ENCODE measurements at places on chromosomes 3 and 15. TPM values are rescaled to one million over a fixed set of nuclear protein-coding genes. Genes with fewer than 3 reads are reported as not detected.

- DNase-seq, result no peak
Measured at GRCh38 chr15:60212536-60212935, 185.2 kb downstream of the ANXA2 start.

DNA sequence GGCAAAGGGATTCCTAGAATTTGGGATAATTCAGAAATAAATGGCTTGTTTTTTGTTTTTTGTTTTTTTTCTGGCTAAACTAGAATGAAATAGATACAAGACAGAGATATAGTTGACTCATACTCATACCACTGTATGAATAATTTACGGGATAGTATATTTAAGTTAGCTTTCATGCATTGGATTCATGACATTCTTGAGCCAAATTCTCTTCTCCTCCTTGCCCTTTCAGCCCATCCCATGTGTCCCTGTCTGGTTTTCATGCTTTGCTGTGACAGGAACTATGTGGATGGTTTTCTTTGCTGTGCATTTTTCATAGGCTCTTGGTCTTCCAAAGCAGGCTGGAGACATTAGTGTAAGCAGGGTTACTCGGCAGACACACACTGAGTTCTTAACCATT is 66.6 kb upstream of the UMPS start:
- no peak for DNase-seq

- DNase-seq, result no peak
Measured at GRCh38 chr3:66267906-66268305, 47.1 kb downstream of the SLC25A26 start.

DNA sequence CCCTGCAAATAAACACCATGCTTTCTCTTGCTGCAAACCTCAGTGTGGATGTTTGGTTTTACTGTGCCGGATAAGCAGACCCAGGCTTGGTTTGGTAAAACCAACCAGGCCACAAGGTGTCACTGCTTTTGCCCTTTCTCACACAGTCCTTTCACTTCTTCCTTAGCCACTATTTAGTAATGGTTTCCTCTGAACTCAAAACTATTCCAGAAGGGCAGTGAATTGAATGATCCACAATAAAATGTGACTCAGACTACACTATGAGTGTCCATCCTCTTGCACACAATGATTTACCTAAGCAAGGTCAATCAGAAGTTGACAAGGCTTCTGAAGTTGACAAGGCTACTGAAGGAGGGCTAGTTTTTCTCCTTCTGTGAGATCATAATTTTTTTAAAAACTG is 552.4 kb upstream of the CCDC54 start:
- no peak for DNase-seq

DNA sequence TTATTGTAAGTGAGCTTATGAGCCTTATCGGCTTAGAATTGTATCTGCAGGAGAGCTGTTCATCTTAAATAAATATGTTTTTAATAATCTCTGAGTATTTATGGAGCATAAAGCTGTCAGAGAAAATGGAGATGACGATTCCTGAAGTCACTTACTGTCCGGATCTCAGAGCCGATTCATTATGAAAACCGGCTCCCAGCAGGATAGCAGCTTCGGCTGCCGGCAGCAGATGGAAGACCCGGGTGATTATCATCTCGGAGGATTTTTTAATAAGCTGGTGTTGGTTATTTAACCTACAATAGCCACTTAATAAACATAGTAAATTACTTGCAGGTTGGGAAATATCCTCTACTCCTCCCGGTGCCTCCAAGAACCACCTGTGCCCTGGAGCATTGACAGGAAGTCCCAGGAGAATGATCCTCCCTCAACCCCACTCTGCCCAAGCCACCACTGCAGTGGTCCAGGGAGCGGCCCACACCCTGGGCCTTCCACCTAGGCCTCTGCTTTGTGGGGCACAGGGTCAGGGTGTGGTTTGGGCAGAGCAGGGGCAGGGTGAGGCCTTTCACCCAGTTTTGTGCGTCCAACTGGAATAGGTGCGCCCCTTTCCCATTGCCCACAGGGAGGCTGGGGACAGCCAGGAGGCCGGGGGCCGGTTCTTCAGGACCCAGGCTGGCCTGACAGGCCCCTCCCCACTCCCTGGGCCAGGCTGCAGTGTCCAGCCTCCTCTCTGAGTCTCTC is 42.2 kb upstream of the PRR23E start:
- no peak for DNase-seq

- no peak for DNase-seq
Measured at GRCh38 chr3:8652324-8652987, 7.9 kb upstream of the SSUH2 start.

- no peak for DNase-seq
Measured at GRCh38 chr3:124636863-124637296, 93.4 kb upstream of the UMPS start.

DNA sequence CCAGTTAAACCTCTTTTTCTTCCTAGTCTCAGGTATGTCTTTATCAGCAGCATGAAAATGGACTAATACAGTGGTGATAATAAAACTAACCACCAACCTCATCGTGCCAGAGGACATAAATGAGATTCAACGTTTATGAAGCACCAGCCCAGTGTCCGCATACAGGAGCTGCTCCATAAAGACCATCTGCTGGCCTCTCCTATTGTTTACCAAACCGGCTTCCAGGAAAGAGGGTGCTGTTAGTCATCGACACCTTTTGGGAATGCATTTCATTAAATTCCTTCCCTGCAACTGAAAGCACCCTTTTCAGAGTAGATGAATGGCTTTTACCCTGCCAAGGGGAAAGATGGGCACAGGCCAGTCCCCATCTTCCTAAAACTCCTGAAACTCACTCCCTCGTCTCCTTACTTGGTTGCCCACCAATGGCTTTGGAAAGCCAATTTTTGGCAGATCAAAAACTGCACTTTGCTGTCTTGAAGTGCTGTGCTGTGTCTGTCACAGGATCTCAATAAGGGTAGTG is 122.1 kb downstream of the AQP9 start:
- DNase-seq, result no peak

- DNase-seq, result no peak
Measured at GRCh38 chr15:100295939-100296565, 45.7 kb downstream of the ADAMTS17 start.

- DNase-seq, result no peak
Measured at GRCh38 chr15:69988541-69989225, 109.0 kb downstream of the TLE3 start.

- no peak for DNase-seq
Measured at GRCh38 chr3:48287034-48287433, 46.1 kb downstream of the ZNF589 start.

GRCh38 chr3:87361271-87361670 is 84.9 kb upstream of the POU1F1 start:
- DNase-seq, result no peak

- no peak for DNase-seq
Measured at GRCh38 chr3:139836698-139837464, 98.1 kb upstream of the CLSTN2 start.

- no peak for DNase-seq
Measured at GRCh38 chr3:31067004-31067403, 172.5 kb upstream of the GADL1 start.

DNA sequence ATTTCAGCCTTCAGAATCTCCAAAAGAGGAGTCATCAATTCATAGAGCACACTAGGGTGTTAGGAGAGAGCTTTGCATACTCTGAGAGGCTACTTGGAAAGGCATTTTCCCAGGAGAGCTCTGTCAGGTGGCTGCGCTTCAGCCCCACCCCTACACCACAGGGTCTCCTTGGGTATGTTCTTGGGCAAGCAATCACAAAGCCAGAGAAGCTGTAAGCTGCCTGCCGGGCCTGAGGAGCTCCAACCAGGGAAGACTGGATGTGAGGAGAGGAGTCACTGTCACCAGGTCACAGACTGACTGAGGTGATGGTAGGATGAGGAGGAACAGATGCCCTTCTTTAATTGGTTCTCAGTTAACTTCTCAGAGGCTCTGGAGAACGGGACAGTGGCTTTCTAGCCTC is 9.8 kb upstream of the RPSA start:
- DNase-seq, result no peak

The ACOX2 gene
- total RNA-seq, result 5.3 TPM

The GOLGA8S gene
- total RNA-seq, result not detected

The HRG gene
- not detected for total RNA-seq

The IMP3 gene
- 134 TPM for total RNA-seq

The BCHE gene
- 0.27 TPM for total RNA-seq
